Esophagus muscularis mucosa (tissue), 4 donors: ENCODE measurements at places on chromosomes 2 and 18. TPM values are rescaled to one million over a fixed set of nuclear protein-coding genes. Genes with fewer than 3 reads are reported as not detected.

- no peak for DNase-seq
- H3K4me1 ChIP-seq = peaks cover 25% of the 10 kb centered on the region
- no peak overlapping the region for H3K27ac ChIP-seq
- no peaks in the 10 kb centered on the region for H3K27me3 ChIP-seq
Observed at GRCh38 chr2:26648516-26648915, 7.3 kb upstream of the CIB4 start.

DNA sequence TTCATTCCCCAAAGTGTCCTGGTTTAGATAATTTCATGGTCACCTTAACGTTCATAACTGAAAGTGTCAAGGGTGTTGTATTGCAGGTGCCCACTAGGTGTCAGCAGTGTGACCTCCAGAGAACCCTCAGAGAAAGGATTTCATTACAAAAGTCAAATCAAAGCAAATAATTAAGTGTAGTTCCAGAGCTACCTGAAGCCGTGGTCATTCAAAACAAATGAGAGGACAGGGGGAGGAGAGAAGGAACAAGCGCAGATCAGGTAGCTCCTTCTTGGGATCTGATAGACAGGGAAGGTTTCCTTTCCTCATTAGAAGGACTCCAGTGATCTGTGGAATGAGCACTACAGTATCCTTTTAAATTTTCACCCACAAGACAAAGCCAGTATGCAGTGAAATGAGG, at the start of gene SLC9A4:
TSS of gene SLC9A4 (plus strand) at position 207 of the 400 bp plus-strand sequence. CDS start 534 bp downstream, outside the sequence.
- H3K27me3 ChIP-seq = no peaks in the 10 kb centered on the region
- H3K4me1 ChIP-seq = no peaks in the 10 kb centered on the region
- no peak within 1 kb of the TSS for H3K27ac ChIP-seq

- DNase-seq = no peak
- no peak overlapping the region for H3K27ac ChIP-seq
- H3K36me3 ChIP-seq = peaks cover 13% of the 10 kb centered on the region
- no peak overlapping the region for H3K4me3 ChIP-seq
- no peaks in the 10 kb centered on the region for H3K27me3 ChIP-seq
- peaks cover 23% of the 10 kb centered on the region for H3K4me1 ChIP-seq
Observed at GRCh38 chr2:231394211-231395141, 1.0 kb upstream of the B3GNT7 start.

The FAP gene
- 10.8 TPM for total RNA-seq

The ERICH2 gene
- not detected for total RNA-seq

GRCh38 chr18:58223717-58224424, 179.8 kb downstream of the NEDD4L start:
- H3K4me3 ChIP-seq = no peak overlapping the region
- no peaks in the 10 kb centered on the region for H3K27me3 ChIP-seq
- peak overlapping the region; percentile 61 for H3K27ac ChIP-seq
- peak; percentile 90 for DNase-seq
- H3K36me3 ChIP-seq = no peaks in the 10 kb centered on the region

DNA sequence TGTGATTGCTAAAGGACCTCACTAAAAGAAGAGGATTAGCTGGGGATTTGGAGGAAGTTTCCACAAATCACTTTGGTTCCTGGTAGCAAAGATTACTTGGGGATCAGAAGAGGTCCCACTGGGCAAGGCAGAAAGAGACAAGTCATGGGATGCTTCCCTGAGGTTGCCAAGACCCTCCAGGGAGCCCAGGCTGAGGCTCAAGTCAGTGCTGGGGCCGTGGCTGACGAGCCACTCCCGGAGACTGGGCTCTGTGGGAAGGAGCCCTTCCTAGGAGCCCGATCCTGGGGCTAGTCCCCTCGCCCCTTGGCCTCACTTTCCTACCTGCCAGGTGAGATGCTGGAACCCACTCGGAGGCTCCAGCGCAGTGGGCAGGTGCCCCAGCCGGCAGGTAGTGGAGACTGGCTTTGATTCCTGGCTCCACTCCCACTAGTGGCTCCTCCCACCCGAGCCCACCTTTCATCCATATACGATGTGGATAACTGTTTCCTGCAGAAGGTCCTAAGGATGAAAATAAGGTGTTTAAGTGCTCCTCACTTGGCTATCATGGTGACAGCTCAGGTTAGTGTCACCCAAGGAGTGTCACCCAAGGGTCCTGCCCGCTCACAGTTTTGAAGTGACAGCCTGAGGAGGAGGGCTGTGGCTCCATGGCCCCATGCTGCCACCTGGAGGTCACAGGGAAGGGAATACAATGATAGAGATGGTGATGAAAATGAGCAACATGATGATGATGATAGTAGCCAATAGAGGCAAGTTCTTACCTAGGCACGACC, 100.5 kb downstream of the CAPN13 start:
- H3K27ac ChIP-seq = no peak overlapping the region
- H3K36me3 ChIP-seq = no peaks in the 10 kb centered on the region
- peaks cover 51% of the 10 kb centered on the region for H3K4me1 ChIP-seq
- DNase-seq = peak; percentile 72
- H3K27me3 ChIP-seq = no peaks in the 10 kb centered on the region

The PROM2 gene
- total RNA-seq = 0.50 TPM

DNA sequence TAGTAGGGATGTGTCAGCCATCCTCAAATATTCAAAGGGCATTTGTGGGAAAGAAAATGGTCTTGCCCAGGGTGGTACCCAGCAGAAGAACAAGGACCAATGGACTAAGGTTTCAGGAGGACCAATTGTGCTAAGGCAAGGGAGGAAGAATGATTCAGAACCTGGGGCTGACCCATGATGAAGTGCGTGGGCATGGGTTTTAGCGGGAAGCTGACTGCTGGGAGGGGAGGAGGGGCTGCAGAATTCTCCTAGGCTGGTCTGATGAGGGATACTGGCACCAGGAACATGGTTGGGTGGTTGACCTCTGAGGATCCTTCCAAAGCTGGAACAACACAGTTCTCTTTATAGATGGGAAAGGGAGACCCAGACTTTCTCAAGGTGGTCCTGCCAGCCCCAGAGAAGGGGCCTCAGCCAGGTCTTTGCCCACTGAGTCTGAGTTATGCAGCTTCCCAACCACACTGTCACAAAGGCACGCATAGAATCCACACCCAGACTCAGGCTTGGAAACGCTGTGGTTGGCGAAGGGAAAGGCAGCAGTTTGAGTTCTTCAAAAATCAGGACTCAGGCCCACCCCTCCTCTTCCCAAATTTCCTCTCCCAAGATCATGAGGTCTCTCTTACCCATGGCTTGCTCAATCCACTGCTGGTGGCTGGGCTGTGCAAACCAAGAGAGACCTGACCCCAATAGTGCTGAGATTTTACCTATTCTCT, 37.3 kb downstream of the MARCO start:
- H3K27ac ChIP-seq = no peak overlapping the region
- H3K4me1 ChIP-seq = no peaks in the 10 kb centered on the region
- no peak overlapping the region for H3K4me3 ChIP-seq
- H3K27me3 ChIP-seq = no peaks in the 10 kb centered on the region
- DNase-seq = peak; percentile 85

GRCh38 chr18:29960539-29960938, 1082.0 kb downstream of the DSC3 start:
- H3K36me3 ChIP-seq = no peaks in the 10 kb centered on the region
- no peak overlapping the region for H3K27ac ChIP-seq
- no peak for DNase-seq
- H3K27me3 ChIP-seq = no peaks in the 10 kb centered on the region
- H3K4me3 ChIP-seq = no peak overlapping the region

DNA sequence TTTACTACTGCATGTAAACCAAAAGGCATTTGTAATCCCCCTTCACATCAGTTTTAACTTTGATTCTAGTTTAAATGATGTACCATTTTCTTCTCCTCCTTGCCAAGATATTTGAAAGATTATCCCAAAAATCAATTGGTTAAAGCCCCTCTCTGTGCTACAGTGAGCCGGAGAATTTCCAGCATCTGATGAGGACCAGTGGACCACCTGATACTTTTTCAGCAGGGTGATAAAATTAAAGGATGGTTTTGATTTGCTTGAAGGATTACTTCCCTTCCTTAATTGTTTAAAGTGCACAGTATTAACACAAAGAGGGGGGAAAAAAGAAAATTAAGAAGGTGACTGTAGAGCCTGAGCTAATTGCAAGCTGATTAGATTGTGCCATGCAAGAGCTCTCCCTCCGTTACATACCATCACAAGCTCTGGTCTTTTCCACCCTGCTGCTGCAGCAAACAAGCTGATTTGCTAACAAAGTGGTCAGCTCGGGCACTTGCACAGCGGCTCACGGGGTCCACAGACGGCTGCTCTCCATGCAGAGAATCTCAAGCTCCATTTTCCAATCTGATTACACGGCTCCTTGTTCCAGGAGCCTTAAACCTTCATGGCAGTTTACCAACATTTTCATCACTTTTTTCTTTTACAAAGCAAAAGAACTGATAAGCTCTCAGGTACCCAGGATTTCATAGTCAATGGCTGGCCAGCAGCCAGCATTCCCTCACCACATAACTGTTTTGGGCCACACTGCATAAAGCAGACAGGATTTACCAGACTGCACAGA, 22.1 kb downstream of the FIGN start:
- H3K4me3 ChIP-seq = no peak overlapping the region
- no peaks in the 10 kb centered on the region for H3K27me3 ChIP-seq
- DNase-seq = no peak
- H3K36me3 ChIP-seq = no peaks in the 10 kb centered on the region

GRCh38 chr18:32612651-32613050, 142.0 kb upstream of the GAREM1 start:
- no peaks in the 10 kb centered on the region for H3K27me3 ChIP-seq
- no peaks in the 10 kb centered on the region for H3K36me3 ChIP-seq
- H3K27ac ChIP-seq = no peak overlapping the region
- no peaks in the 10 kb centered on the region for H3K4me1 ChIP-seq

GRCh38 chr2:39937621-39938020, 158.6 kb upstream of the THUMPD2 start:
- H3K4me1 ChIP-seq = no peaks in the 10 kb centered on the region
- no peak overlapping the region for H3K4me3 ChIP-seq
- DNase-seq = no peak
- no peaks in the 10 kb centered on the region for H3K36me3 ChIP-seq
- H3K27me3 ChIP-seq = no peaks in the 10 kb centered on the region

The FBLN7 gene
- total RNA-seq = 1.7 TPM

DNA sequence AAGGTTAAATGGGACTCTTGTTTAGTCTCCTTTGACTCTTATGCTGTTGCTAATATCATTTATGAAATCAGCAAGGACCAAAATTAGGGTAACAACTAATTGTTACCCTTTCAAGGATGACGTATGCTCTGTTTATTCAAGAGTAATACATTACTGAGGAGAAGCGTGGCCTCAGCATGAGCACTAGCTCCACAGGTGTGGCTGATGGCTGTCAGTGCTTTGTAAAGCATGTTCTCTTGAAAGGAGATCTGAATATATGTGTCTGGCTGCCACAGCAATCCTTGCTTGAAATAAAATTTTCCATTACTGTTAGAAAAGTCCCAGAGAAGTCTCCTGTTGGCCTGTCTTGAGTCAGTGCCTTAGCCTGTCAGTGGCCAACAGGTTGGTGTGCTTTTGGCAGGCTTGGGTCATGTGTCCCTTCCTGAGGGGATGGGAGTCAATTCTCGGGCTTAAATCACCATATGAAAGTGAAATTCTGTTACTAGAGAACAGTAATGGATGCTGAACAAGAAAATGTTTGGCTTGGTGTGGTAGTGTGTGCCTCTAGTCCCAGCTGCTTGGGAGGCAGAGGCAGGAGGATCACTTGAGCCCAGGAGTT, 32.7 kb downstream of the ABI2 start:
- peaks cover 27% of the 10 kb centered on the region for H3K4me1 ChIP-seq
- H3K27ac ChIP-seq = peak overlapping the region; percentile 24
- H3K4me3 ChIP-seq = no peak overlapping the region
- H3K36me3 ChIP-seq = no peaks in the 10 kb centered on the region

DNA sequence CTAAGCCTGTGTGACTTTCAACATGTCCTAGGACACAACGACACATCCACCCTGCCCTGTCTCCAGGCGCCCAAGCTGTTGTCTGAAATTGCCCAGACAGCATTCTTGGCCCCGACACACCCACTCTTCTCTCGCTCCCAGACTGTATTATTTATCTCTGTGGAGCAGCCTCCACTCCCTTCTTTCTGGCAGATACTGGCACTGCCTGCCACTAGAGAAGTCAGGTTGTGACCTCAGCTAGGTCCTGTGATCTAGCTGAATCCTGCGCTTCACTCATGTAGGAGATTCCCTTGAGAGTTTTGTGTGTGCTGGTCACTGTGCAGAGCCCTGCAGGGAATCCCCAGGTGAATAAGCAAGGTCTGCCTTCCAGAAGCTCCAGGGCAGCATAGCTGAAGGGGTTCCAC, 77.1 kb upstream of the TNP1 start:
- peaks cover 26% of the 10 kb centered on the region for H3K4me1 ChIP-seq
- no peak overlapping the region for H3K4me3 ChIP-seq
- DNase-seq = no peak
- no peaks in the 10 kb centered on the region for H3K27me3 ChIP-seq
- no peaks in the 10 kb centered on the region for H3K36me3 ChIP-seq
- no peak overlapping the region for H3K27ac ChIP-seq

DNA sequence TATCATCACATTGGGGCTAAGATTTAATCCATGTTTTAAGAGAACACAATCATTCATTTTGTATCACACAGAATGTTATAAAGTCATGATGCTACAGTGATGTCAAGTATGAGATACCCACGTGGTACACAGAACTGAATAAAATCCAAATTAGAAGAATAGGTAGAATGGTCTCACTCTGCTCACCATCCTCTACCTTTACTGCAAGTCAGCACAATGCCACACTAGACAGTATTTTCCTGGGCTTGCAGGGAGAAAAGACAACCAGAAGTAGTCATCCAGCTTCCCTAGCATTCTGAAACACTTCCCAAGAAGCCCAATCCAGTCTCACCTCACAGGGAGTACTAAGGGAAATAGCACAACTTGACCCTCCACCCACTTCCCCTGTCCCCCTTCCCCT, 856.2 kb upstream of the NRXN1 start:
- no peaks in the 10 kb centered on the region for H3K4me1 ChIP-seq
- DNase-seq = no peak
- no peak overlapping the region for H3K4me3 ChIP-seq
- no peaks in the 10 kb centered on the region for H3K36me3 ChIP-seq
- H3K27me3 ChIP-seq = no peaks in the 10 kb centered on the region
- no peak overlapping the region for H3K27ac ChIP-seq

The SERPINE2 gene
- total RNA-seq = 126 TPM

- no peak for DNase-seq
- H3K36me3 ChIP-seq = no peaks in the 10 kb centered on the region
- no peaks in the 10 kb centered on the region for H3K27me3 ChIP-seq
- H3K27ac ChIP-seq = no peak overlapping the region
- no peak overlapping the region for H3K4me3 ChIP-seq
- no peaks in the 10 kb centered on the region for H3K4me1 ChIP-seq
Observed at GRCh38 chr2:133458280-133458679, 110.0 kb downstream of the NCKAP5 start.

The PNO1 gene
- 26.2 TPM for total RNA-seq
